Activated CD4-positive, CD25-positive, alpha-beta regulatory T cell (primary cell): ENCODE measurements at places on chromosomes 3 and 15.

- DNase-seq: no peak
Observed at GRCh38 chr3:121473001-121473400, 72.8 kb downstream of the POLQ start.

- no peak for DNase-seq
Observed at GRCh38 chr3:120637851-120638559, 41.9 kb downstream of the NDUFB4 start.

- no peak for DNase-seq
Observed at GRCh38 chr3:164752812-164753211, 325.5 kb downstream of the SI start.

DNA sequence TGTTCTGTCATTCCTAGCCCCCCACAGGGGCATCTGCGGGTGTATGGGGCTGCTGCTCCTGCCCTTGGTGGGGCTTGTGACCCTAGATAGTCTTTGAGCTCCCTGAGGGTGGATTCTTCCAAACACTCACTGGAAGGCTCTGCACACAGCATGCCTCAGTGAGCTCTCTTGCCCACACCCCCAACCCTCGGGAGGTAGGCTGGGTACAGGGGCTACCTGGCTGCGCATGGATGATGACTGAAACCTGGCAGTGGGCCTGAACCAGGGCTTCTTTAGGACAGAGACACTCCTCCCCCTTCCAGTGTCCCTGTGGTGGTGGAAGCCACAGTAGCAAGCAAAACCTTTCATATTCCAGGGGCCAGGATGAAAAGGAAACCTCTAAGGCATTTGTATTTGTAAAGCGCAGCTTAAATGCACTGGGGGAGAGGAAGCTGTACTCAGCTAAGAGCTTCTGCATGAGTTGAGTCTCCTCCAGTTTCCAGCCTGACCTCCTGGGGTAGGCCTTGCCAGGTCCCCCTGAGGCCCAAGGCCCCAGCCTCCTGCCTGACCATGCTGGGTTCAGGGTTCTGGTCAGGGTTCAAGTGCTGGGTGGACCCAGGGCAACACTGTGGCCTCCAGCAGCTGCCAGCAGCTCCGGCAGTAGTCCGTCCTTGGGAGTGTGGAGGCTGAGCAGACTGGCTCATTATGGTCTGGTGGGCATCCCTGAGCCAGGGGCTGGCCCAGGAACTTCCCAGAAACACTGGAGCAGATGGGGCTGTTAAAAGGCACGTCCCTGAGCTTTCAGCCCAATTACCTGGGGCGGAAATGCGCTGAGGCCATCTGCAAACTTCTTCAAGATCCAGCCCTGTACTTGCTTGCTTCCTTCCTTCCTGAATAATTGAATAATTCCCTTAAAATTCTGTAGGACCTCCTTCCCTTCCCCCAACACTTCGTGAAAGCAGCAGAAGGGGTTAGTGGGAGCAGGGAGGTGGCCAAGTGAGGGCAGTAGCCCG lies 89.7 kb downstream of the HMG20A start:
- DNase-seq: no peak

DNA sequence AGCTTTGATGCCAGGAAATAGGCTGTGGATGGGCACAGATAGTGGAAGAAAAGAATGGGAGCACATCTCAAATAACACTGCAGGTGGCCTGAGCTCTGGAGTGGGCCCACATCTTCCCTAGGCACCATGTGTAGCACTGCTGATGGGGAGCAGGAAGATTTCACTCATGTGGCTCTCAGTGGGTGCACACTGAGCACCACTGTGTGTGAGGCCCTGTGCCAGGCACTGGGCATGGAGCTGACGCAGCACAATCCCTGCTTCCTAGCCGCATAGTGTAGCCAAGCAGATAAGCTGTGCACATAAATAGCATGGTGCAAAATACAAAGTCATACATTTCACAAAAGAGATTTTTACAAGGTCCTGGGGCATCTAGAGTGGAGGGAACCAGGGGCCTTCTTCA lies 101.6 kb downstream of the MOBP start:
- no peak for DNase-seq

DNA sequence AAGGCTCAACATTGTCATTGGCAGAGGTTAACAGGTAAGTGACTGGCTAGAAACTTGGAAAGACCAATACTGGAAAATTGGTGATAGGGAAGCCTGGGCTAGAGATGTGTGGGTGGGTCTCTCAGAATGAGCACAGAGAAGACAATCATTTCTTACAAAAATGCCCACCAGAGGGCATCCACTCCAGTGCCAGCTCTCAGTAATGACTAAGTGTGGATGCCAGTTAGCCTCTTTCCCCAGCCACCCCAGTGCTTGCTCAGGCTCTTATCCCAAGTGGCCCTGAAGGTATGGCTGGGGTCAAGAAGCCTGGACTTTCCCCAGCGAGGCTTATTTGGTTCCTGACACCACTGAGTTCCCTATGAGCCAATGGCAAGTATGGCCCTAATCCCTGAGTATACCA lies 115.9 kb upstream of the ST8SIA2 start:
- no peak for DNase-seq

DNA sequence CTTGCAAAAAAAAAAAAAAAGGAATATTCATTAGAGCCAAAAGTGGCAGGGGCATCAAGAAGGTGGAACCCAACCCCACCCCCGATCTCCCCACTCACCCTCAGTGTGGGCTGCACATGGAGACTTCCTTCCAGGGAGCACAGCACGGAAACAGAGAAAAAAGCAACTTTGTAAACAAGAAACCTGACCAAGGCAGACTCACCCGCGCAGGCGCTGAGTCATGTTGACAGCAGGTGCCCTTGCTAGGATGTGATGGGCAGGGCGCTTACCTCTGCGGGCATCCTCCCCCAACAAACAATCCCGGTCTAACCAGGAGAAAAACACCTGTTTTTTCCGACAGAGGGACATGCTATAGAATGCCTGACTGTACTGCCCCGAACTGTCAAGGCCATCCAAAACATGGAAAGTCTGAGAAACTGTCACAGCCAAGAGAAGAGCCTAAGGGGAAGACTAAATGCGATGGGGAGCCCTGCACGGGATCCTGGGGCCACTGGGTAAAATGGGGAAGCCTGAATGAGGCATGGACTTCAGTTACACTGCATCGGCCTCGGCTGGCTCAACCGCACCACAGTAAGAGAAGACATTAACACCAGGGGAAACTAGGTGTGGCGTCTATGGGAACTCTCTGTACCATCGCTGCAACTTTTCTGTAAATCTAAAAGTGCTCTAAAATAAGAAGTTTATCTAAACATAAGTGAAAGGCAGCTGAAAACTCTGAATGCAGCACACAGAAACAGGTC lies 66.7 kb upstream of the GATA2 start:
- DNase-seq: no peak

DNA sequence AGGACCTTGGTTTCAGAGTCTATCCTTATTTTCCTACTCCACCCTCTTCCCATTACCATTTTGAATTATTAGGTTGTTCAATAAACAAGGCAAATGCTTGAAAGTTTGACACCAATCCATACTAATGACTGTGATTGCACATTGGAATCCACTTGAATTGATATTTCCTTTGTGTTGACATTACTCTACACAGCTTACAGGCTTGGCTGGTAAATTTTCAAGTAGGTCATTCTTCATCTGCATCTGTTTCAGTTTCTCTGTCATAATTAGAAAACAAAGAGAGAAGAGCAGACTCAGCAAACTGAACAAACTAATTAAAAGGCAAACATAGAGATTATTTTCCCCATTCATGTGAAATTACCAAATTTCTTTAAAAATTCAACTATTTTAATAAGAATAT lies 732.9 kb upstream of the BCHE start:
- no peak for DNase-seq

DNA sequence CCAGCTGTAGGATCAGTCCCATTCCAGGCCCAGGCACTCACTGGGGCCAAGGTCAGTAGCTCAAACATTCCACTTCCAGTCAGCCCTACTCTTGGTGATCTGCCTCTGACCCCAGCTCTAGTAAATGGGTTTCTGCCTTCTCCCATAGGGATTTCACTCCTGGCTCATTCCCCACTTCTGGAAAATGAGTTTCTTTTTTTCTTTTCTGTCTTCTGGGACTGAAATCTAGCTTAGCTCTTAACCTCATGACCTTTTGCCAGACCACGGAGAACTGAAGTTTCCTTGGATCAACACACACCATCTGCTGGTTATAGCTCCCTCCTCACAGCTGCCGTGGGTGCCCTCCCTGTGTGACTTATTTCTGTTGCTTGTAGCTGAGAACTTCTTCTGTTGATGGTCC lies 21.3 kb downstream of the MME start:
- no peak for DNase-seq

- no peak for DNase-seq
Observed at GRCh38 chr3:72186400-72186855, 401.5 kb upstream of the PROK2 start.

GRCh38 chr3:98721776-98722175 lies 41.4 kb upstream of the ST3GAL6 start:
- DNase-seq: no peak

DNA sequence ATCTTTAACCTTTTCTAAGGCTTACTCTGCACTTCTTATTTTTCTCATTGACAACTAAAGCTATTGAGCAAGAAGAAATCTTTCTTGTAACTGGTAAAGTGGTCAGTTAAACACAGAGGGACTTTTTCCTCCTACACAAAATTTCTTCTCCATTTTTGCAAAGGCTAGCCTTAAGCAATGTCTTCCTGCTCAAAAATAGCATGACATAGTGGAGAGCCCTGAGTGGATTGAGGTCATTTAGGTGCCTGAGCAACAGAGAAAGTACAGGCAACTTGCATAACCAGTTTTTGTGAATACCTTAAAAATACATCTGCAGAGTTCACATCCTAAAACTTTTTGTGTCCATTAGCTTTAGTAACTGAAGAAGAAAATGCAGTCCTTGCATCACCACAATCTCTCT lies 144.7 kb upstream of the TTC14 start:
- no peak for DNase-seq

DNA sequence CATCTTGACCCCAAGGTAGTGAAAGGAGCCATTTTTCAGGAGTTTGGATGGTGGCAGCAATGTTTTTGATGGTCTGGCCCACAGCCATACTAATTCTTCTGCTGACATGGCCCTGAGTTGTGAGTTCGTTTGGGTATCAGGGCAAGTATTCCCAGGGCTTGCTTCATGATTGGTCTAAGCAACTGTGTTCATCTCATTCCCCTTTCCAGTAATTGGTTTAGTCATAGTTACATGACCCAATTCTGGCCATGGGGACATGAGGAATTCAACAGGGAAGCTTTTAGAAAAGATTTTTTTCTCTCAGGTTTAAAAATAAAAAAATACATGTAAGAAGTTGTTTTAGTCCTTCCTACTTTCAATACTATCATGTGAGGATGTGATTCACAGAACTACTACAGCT lies 150.5 kb upstream of the NPHP3 start:
- DNase-seq: no peak

DNA sequence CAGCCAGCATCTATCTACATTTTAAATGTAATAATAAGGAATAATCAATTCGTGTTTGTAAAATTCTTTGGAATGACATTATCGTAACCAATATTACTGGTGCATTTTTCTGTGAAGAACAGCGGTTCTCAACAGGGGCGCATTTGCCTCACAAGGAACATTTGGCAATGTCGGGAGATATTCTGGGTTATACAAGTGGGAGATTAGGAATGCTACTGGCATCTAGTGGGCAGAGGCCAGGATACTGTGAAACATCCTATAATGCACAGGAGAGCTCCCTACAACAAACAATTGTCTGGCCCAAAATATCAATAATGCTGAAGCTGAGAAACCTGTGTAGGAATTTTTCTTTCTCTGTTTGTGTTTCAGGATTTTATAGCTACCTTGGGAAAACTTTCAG lies 25.0 kb downstream of the ACP3 start:
- no peak for DNase-seq

GRCh38 chr3:35635926-35636683 lies 3.2 kb upstream of the ARPP21 start:
- no peak for DNase-seq

- no peak for DNase-seq
Observed at GRCh38 chr3:2978977-2979732, 131.0 kb downstream of the IL5RA start.

DNA sequence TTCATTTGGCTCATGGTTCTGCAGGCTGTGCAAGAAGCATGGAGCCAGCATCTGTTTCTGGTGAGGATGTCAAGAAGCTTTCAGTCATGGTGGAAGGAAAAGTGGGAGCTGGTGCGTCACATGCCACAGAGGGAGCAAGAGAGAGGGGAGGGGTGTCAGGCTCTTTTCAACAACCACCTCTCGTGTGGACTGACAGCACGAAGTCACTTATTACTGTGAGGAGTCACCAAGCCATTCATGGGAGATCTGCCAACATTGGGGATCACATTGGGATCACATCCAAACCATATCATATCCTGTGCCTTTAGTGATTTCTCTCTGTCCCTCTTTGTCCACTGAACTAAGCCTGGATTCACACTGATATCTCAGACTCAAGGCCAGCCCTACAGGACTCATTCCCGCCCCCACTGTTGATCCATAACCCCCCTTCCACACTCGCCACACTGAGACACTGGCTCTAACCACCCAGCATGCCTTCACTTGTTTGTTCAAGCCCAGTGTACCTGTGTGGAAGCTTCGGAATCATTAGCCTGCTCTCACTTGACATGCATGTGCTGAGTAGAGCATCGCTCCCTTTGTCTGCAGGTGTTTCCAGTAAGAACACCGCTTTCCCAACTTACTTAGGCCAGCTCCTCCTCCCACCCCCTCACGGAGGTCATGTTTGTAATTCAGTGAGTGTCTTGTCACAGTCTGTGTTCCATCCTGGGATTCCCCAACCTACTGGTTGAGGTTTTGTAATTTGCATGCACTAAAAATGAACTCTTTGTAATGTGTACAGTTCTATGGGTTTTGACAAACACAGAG lies 132.2 kb downstream of the KLF13 start:
- no peak for DNase-seq

DNA sequence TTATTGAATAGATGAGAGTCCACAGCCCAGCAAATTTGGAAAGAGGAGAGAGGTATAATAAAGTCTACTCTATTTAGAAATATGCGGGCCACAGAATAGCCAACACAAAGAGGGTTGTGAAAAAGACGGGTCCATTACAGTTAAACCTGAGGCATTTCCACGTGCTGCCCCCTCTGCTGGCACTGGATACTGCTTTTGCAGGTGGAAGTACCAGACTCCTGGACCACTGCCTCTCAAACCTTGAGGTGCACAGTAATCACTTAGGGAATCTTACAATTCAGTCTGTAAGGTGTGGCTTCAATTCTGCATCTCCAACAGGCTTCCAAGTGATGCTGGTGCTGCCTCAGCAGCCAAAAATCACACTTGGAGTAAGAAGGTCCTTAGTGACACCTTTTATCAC lies 3.0 kb upstream of the TFDP2 start:
- no peak for DNase-seq

GRCh38 chr3:12777171-12777570 lies 18.1 kb upstream of the TMEM40 start:
- no peak for DNase-seq

GRCh38 chr3:186810336-186810996 lies 4.2 kb upstream of the RFC4 start:
- DNase-seq: no peak

GRCh38 chr15:71212146-71212545 lies 96.9 kb downstream of the THSD4 start:
- DNase-seq: no peak
